ENCODE measurements at places on chromosomes 11 and 22. TPM values are rescaled to one million over a fixed set of nuclear protein-coding genes. Genes with fewer than 3 reads are reported as not detected.
A peak's percentile ranks its signal among the peaks of the same experiment; 100 is the strongest.

GRCh38 chr11:73907191-73907590, 30.4 kb downstream of the PAAF1 start:
- DNase-seq: no peak

GRCh38 chr11:105489446-105489845, 120.4 kb upstream of the GRIA4 start:
- DNase-seq: no peak

DNA sequence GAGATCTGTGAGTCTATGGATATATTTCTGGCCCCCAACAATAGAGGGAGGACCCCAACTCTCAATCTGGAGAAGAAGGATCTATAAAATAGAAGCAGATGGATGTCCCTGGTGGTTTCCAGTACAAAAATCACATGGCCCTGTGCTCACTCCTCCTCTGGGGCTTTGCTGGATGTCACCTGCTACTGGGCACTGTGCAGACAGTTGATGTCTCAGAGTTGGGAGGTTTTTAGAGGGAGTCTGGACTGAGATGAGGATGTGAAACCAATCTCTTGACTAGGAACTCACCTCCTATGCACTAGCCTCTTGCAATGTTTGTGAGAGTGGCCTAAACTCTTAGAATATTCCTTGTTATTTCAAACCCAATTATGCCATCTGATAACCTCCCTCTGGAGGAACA, 107.2 kb downstream of the SCN3B start:
- no peak for DNase-seq

- DNase-seq: peak; percentile 54
Measured at GRCh38 chr22:50599816-50600455, 657 bp upstream of the MAPK8IP2 start.

DNA sequence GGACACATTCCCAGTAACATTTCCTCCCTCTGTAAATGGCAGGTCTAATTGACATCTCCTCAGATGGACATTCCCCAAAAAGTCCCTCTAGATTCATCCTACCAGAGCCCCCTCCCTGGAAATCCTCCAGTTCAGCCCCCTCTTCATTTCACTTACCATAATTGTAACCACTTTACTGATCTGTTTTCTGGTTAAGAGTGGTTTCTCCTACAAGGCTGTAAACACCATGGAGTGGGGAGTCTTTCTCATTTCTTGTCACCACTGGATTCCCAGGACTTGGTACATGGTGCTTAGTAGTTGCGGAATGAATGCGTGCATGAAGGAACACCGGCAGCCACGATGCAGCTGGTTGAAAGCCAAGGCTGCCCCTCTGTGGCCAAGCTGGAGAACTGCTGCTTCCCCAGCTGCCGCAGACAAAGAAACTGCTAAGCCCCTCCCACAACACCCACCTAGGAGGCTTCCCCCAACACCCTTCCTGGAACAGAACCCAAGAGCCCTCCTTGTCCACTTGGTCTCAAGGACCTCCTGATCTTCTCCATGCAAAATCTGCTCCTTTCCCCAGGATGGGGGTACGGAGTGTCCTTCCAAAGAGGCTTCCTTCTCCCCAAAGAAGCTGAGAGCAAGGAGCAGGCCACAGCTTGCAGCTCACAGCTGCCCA, 18.6 kb upstream of the SCARF2 start:
- peak; percentile 87 for DNase-seq

GRCh38 chr11:69344570-69345145, 50.7 kb downstream of the MYEOV start:
- DNase-seq: no peak

DNA sequence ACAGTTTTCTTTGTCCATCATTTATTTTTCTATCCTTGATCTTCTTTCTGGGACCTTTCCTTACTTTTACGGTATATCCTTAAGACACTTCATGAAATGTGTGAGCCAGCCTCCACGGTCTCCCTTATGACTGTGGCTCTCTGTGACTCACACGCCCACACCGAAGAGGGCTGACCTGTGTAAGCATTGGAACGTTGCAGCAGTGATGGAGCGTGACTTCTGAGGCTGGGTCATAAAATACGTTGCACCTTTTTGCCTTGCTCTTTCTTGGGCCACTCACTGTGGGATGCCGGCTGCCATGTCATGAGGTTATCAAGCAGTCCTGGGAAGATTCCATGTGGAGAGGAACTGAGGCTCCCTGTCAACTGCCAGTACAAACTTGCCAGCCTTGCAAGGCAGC, 96.3 kb upstream of the RAB1B start:
- no peak for DNase-seq

DNA sequence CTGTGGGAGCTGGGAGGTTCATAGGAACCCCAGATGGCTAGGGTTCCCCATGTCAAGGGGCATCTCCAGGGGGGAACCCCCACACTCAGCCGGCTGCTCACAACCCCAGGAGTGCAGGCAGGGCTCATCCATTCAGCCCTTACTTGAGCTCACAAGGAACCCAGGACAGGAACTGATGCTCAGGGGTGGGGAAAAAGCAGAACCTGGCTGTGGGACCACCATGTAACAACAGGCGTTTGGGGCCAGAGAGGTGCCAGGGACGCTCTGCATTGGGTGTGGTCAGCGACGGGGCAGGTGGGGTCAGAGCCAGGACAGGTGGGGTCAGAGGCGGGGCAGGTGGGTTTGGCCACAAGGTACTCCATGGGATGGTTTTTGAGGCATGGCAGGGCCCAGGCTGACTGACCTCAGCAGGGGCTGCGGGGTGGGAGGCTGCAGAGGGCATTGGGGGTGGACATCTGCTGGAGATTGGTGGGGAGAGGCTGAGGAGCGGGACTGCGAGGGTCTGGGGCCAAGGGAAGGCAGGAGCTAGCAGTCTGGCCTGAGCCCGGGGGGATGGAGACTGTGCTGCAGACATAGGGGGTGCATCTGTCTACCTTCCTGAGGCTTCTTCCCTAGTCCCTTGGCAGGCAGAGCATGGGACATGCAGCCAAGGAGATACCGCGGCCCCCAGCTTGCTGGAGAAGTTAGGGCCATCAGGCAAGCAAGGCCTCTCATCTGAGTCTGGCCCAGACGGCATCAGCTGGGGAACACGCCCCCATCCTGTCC, 34.0 kb upstream of the CARS1 start:
- DNase-seq: no peak

DNA sequence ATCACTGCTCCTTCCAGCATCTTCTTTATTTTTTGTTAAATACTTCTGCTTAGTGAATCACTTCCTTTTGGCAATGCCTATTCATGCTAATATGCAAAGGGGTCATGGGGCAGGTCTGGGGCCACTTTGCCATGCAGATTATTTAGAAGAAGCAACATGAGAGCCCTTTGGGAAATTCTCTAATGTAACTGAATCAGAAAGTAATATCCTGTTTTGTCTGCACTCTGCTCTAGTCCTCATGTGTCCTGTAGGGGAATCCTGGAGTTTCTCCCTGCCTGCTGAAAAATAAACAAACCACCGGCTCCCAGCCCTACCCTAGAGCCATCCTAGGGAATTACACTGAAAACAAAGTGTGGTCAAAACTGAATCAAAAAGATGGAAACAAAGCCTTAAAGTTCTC, 176.5 kb upstream of the POU2AF2 start:
- peak; percentile 16 for DNase-seq

- DNase-seq: no peak
Measured at GRCh38 chr11:70020336-70021214, 57.5 kb upstream of the ANO1 start.

- DNase-seq: no peak
Measured at GRCh38 chr22:36364255-36365019, 23.3 kb downstream of the MYH9 start.

DNA sequence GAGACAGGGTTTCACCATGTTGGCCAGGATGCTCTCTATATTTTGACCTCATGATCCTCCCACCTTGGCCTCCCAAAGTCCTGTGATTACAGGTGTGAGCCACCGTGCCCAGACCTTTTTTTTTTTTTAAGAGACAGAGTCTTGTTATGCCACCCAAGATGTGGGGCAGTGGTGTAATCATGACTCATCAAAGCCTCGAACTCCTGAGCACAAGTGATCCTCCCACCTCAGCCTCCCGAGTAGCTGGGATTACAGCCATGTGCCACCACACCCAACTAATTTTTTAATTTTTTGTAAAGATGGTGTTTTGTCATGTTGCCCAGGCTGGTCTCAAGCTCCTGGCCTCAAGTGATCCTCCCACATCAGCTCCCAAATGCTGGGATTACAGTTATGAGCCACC, 37.9 kb downstream of the IZUMO1R start:
- no peak for DNase-seq

DNA sequence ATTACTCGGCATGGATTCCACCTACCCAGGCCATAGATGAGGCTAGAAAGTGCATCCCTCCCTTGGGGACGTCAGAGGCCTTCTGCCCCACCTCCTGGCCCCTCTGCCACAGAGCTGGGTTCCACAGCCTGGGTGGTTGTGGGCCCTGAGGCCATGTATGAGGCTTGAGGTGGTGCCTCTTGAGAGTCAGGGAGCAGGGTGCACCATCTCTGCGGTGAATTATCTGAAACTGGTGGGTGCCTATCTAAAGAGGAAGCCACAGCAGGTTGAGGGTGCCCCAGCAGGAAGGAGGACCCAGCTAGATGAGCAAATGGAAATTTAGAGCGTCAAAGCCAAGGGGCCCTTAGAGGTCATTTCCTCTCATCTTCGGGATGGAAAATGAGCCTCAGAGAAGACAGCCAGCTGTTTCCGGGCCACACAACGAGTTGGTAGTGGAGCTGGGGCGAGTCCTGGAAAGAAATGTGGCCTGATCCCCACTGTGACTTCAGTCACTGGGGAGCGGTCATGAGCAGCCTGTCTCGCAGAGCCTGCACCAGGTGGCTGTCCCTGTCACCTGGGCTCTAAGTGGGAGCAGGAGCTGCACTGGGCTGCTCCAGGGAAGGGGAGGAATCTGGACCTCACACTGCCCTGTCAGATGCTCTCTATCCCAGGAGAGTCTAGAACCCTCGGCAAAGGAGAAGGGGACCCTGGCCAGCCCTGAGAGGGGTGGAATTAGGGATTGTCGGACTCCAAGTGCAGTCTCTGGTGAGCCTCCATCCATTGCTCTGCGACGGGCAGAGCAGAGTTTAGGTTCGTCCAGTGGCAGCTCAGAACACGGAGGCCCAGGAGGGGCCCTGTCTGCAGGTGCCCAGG, 7.3 kb downstream of the ADORA2A start:
- peak; percentile 86 for DNase-seq

DNA sequence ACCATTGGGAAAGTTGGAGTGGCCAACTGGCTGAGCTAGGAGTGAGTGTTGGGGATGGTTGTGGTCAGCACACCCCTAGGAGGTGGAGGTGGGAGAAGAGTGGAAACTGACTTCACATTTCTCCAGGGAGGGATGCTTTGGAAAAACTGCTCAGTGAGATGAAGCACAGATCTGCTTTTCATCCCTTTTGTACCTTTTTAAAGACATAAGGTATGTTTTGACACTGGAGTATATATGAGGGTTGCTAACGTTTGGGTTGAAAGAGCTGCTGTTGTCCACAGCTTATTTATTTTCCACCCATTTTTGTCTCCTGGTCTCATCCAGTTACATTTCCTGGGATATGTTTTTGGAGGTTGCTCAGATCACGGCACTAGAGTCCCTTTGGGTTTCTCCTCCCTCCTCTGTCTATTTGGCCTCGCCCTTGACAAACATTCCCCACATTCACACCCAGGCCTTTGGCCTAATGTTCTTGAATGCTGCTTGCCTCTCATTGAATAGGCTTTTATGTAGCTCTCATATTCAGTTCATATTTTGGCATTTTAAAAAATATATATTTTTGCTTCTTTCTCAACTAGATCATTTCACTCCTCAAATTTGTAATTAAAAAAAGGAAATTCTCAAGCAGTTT, 8.3 kb downstream of the SREBF2 start:
- no peak for DNase-seq

DNA sequence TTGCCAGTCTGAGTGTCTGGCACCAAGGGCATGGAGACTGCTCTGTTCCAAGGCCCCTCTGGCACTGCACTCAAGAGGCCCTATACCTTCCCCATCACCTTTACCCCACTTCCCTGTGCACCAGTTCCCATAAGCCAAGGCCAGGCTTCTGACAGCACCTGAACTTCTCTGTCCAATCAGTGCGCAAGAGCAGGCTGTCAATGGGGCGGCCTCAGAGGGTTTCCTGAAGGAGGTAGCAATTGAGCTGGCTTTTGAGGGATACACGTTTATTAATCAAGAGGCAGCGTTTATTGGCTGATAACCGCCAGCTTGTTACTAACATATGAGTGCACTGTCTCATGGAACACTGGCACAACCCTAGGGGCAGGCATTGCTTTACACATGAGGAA, 2.1 kb downstream of the SH3BP1 start:
- no peak for DNase-seq

DNA sequence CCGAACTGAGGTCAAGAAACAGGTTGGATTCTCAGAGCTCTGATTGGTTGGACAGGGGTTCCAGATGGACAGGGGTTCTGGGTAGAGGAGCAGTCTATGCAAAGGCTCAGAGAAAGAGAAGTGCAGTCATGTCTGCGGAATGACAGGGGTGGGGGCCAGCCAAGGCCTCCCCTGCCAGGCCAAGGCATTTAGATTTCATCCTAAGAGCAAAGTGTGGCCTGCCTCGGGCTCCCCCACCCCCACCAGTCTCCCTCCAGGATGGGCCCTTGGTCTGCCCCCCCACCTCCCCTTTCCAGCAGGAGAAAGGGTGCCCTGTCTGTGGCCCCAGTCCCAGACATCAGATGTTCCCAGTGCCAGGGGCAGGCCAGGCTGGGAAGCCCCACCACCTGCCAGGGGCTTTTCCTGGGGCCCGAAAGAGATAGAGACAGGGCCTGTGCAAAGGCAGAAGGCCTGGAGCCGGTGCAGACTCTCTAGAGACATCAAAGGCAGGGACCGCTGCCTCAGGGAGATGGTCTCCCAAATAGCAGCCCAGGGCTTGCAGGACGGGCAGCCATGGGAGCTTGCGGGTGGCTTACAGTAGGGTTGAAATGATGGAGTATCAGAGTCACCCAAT, 9.4 kb downstream of the SUSD2 start:
- no peak for DNase-seq

DNA sequence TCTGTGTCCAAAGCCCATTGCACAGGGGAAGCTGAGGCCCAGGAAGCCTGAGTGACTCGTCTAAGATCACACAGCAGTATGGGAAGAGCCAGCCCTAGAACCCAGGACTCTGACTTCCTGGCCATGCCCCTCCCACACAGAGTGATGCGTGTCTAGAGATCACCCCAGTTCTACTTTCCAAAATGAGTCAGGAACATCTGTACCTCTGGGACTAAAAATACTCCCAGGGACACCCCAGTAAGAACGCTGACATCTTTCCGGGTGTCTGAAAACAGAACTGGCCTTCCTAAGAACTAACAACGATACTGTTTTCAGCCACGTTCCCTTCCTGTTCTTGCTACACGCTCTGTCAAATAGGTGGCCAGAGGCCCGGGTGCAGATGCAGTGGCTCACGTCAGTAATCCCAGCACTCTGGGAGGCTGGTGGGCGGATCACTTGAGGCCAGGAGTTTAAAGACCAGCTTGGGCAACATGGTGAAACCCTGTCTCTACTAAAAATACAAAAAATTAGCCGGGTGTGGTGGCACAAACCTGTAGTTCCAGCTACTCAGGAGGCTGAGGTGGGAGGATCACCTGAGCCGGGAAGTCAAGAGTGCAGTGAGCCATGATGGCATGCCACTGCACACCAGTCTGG, 21.7 kb upstream of the PDGFB start:
- DNase-seq: peak; percentile 17

GRCh38 chr22:43393132-43393843, 18.5 kb upstream of the MPPED1 start:
- no peak for DNase-seq

- no peak for DNase-seq
Measured at GRCh38 chr22:17159504-17159951, 451 bp upstream of the HDHD5 start.

CPT1B gene
- 17.1 TPM for total RNA-seq

MMP13 gene
- total RNA-seq: not detected

PATE2 gene
- total RNA-seq: not detected

KCNQ1 gene
- total RNA-seq: not detected

HOATZ gene
- total RNA-seq: not detected

MEI1 gene
- total RNA-seq: not detected

GRAMD1B gene
- 18.0 TPM for total RNA-seq

OR9Q2 gene
- not detected for total RNA-seq

ARHGEF17 gene
- 7.8 TPM for total RNA-seq

C11orf97 gene
- not detected for total RNA-seq
